ENCODE measurements at places on chromosomes 7 and 10.

GRCh38 chr10:119479532-119479931, 63.0 kb downstream of the RGS10 start:
- peak; percentile 17 for DNase-seq

GRCh38 chr10:128880159-128880725, 586.8 kb upstream of the MGMT start:
- no peak for DNase-seq

- DNase-seq, result no peak
These were observed 1.1 kb downstream of the FIS1 start for GRCh38 chr7:101243646-101244374.

GRCh38 chr10:46092524-46093081, 46.5 kb upstream of the MSMB start:
- no peak for DNase-seq

GRCh38 chr10:124717911-124718741, 26.1 kb downstream of the FAM53B start:
- no peak for DNase-seq

DNA sequence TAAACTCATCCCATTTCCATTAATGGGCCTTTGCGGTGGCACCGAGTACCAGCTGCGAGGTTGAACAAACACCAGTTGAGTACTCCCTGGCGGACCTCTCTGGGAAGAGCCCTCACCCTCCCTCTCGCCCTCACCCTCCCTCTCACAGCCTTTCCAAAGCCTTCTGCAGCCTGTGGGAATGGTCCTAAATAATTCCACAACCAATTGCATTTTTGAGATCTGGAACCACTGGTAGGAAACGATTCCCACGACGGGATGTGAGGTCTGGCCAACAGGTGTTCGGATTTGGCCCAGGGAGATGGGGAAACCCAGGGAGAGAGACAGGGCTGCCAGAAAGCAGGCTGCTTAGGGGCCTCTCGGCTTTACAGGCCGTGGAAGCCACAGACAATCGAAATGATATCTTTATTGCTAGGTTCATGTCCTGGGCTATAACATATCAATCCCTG, 5.3 kb downstream of the PTF1A start:
- DNase-seq, result no peak
